AG09309 (cell line): ENCODE measurements at places on chromosomes 2 and 18.
A peak's percentile ranks its signal among the peaks of the same experiment; 100 is the strongest.

GRCh38 chr2:119427756-119428155, 3.9 kb upstream of the TMEM37 start:
- no peak for DNase-seq

DNA sequence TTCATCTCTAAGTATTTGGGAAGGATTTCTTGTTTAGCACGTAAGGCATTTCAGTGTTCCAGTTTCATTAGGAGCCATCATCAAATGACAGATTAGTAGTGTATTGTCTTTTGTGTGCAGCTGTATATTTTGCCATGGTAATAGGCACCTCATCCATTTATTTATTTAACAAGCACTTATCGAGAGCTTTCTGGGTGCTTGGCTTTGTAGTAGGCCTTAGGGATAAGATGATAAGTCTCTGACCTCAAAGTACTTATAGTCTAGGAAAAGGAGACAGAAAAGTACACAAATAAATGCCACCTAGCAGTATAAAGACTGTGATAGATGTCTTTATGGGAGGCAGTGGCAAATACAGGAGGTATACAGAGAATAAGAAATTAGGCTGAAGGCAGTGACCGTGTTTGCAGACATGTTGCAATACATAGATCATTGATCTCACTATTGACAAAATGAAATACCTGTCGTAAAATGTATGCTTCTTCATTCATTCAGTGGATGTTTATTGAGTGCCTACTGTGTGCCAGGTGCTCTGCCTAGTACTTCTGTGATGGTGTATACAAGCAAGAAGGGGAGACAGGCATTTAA, 265.9 kb downstream of the SETBP1 start:
- DNase-seq, result no peak

DNA sequence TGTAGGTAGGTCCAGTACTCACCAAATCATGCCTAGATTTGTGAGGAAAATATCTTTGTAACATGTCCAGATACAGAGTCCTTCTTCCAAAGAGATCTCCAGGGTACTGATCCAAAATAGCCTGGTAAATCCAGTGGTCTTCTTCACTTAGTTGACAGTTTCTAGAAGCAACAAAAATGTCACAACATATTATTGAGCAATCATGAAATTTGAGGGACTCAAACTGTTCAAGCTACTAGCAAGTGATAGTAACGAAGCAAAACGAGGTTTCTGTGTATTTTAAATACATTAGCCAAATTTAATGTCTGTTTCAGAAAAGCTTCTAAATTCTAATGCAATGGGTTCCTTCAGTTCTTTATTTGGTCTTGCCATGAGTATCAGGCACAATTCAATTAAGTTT, 142.8 kb downstream of the CCDC148 start:
- no peak for DNase-seq

- no peak for DNase-seq
Observed at GRCh38 chr2:120972286-120972685, 236.6 kb downstream of the GLI2 start.

- no peak for DNase-seq
Observed at GRCh38 chr2:231198291-231199173, at the start of gene ARMC9. ARMC9 (plus strand) TSS chr2:231198631; CDS start chr2:231206239, 7,608 bp downstream.

DNA sequence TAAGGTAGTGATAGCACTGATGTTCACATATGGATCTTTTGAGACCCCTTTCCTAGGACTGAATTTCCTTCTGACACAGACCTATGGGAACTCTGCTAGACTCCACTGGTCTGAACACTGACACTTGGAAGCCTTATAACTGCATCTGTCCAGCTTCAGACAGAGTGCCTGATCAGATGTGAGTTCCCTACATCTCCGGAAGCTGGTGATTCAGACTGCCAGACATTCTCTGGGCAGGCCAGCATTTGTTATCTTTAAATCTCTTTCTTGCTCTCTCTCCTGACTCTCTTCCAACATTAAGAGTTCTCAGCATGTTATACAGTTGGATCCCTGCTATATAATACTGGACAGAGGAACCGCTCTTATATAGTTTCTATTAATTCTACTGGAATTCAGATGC, 408.5 kb downstream of the ZEB2 start:
- DNase-seq, result peak; percentile 68

GRCh38 chr18:26519114-26519513, 29.2 kb downstream of the KCTD1 start:
- DNase-seq, result no peak

GRCh38 chr2:219175928-219176817, 552 bp downstream of the CNPPD1 start:
- DNase-seq, result no peak

DNA sequence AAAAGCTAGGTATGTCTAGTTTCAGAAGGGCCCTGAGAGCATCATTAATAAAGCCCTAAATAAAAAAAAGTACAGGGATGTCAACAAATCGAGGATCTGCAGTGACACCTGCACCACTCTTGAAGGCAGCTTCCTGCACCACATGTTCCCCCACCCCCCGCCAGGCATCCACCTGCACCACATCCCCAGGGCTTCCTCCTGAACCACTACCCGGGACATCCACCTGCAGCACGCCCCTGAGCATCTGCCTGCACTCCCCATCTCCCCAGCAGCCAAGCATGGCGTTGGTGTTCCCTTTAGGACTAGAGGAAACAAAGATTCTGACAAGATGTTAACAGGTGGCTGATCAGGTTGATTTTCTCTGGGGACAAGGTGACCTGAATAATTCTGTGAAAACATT, 55.2 kb downstream of the DLGAP1 start:
- no peak for DNase-seq

- DNase-seq, result peak; percentile 52
Observed at GRCh38 chr2:132815516-132815915, 145.5 kb upstream of the LYPD1 start.

DNA sequence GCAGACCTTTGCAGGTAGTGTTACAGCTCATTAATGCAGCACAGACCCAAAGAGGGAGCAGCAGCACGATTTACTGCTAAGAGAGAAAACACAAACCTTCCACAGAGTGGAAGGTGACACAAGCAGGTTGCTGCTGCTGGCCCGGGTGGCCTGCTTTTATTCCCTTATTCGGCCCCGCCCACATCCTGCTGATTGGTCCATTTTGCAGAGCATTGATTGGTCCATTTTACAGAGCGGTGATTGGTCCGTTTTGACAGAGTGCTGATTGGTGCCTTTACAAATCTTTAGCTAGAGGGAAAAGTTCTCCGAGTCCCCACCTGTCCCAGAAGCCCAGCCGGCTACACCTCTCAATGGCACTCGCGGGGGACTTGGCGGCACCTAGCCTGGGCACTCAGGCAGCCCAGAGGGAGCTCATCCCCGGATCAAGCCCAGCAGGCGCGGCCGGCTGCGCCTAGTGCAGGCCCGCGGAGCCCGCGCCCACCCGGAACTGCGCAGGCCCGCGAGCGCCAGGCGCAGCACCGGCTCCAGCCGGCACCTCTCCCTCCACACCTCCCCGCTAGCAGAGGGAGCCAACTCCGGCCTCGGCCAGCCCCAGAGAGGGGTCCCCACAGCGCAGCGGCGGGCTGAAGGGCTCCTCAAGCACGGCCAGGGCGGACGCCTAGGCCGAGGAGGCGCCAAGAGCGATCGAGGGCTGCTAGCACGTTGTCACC, 825.6 kb upstream of the HS6ST1 start:
- no peak for DNase-seq

GRCh38 chr2:152550386-152550785, 166.9 kb downstream of the PRPF40A start:
- DNase-seq, result no peak

DNA sequence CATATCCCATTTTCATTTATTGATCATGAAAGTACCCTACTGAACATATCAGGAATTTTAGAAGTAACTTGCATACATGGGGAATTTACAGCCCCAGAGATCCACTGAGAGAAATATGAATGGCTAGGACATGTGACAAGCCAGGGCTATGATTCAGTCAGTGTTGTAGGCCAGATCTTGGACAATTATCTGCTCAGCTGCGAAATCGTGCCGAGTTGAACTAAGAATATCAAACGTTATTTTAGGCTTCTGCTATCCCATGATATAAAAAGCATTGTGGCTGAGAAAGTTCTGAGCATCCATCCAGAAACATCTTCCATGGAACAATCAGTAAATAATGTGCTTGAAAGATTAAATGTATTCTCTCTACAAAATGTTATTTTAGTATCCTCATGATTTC, 85.7 kb upstream of the UNC80 start:
- DNase-seq, result no peak

DNA sequence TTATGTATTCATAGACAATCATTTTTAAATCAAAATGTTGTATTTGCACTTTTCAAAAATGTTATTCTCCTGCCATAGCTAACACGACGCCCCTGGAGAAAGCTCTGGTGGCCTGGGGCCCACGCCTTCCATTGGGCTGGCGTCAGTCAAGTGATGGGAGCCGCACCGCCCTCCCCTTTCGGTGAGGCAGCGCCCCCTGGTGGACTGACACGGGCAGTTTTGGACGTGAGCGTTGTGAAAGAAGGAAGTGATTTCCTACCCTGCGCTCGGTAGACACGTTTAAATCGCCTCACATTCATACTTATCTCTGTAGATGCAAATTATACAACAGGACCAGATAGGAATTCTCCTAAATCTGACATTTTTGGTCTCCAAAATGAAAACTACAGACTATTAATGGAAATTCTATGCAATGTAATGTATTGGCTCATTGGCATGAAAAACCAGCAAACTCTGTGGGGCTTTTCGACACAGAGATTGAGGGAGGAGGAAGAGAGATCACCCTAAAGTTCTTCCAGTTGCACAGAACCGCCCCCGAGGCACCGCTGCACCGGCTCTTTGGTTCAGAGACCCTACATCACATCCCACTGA, 326.2 kb upstream of the SOX11 start:
- no peak for DNase-seq

DNA sequence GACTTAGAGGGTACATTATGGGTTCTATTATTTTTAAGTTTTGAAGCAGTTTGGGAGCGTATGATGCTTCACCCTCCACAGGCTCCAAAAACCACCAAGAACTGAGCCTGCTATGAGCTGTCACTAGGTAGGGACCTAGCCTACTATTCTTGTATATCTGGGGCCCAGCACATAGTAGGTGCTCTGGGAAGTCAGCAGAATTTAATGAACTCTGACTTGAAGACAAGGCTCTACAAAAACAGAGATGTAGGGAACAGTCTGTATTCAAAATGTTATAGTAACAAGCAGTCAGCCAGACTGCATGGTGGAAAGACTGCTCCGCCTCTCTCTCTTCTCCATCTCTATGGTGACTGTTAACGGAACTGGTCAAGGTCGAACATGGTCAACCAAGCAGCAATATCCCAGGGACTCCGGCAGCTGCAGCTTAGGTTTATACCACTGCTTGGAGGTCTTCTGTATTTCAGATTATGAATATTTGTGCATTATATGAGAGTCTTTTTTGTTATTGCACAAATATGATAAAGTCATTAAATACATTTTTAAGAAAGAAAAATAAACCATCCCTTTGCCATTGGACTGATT, 22.2 kb upstream of the YWHAQ start:
- DNase-seq, result no peak

- no peak for DNase-seq
Observed at GRCh38 chr18:64148988-64149387, at the start of gene LINC00305. LINC00305 (minus strand) TSS chr18:64149088.

DNA sequence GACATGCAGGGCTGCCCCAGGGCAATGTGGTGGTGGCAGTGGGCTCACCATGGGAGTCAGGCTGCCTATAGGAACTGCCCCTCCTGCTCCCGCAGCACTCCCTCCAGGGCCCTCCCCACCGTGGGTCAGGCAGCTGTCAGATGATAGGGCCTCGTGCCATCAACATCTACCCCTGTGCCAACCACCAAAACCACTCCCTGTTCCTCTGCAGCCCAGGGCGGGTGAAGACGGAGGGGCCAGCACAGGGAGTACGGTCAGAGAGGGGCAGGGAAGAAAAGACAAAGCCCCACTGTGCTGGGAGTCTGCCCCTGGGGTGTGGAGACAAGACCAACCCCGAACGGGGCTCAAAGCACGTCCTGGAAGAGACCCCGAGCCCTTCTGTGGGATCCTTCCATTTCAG, 97.4 kb downstream of the TNS1 start:
- no peak for DNase-seq

DNA sequence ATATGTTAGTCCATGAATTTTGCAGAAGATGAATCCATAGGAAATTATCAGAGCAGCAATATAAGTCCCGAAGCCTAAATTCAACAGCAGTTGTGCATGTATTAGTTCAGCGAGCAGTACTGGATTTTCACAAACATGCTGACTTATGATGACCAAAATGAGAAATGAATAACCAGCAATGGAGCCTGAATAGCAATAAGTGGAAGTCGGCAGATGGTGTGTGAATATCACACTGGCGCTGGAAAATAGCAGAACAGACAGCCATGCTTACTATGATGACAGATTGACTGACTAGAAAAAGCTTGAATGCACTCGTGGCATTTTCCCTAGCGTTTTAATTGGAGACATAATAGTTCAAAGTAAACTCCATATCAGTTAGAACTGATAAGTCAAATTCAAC, 1114.5 kb downstream of the DSC3 start:
- DNase-seq, result no peak
